ENCODE measurements at places on chromosomes 12 and 14. TPM values are rescaled to one million over a fixed set of nuclear protein-coding genes. Genes with fewer than 3 reads are reported as not detected.
A peak's percentile ranks its signal among the peaks of the same experiment; 100 is the strongest.

DNA sequence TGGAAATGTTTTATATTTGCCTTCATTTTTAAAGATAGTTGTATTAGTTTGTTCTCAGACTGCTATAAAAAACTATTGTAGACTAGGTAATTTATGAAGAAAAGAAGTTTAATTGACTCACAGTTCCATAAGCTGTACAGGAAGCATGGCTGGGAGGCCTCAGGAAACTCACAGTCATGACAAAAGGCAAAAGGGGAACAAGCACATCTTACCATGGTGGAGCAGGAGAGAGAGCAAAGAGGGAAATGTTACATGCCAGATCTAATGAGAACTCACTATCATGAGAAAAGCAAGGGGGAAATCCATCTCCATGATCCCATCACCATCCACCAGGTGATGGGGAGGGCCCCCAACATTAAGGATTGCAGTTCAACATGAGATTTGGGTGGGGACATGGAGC lies 35.5 kb upstream of the UNC79 start:
- H3K4me3 ChIP-seq = no peak overlapping the region
- no peaks in the 10 kb centered on the region for H3K36me3 ChIP-seq
- no peaks in the 10 kb centered on the region for H3K4me1 ChIP-seq
- H3K27me3 ChIP-seq = no peaks in the 10 kb centered on the region

NEDD1 gene
- 48.0 TPM for total RNA-seq

DNA sequence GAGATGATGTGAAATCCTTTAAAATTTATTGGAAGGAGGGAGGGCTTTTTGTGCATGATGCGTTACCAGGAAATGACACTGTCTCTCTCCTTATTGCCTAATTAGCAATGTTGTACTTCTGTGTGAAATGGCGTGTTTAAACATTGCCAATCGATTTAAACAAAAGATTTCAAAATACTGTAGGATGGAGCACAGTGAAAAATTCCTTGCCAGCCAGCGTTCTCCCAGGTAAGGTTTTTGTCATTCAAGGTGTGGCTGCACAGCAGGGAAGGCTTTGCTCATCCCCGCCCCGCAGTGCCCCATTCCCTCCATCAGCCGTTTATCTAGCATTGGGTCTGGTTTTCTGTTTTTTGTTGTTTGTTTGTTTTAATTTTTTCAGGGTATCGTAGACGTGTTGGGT lies 137.3 kb downstream of the CACNA1C start:
- H3K27me3 ChIP-seq = no peaks in the 10 kb centered on the region
- no peak overlapping the region for H3K4me3 ChIP-seq
- peaks cover 8% of the 10 kb centered on the region for H3K4me1 ChIP-seq
- no peak for DNase-seq
- H3K36me3 ChIP-seq = peaks cover 4% of the 10 kb centered on the region

DNA sequence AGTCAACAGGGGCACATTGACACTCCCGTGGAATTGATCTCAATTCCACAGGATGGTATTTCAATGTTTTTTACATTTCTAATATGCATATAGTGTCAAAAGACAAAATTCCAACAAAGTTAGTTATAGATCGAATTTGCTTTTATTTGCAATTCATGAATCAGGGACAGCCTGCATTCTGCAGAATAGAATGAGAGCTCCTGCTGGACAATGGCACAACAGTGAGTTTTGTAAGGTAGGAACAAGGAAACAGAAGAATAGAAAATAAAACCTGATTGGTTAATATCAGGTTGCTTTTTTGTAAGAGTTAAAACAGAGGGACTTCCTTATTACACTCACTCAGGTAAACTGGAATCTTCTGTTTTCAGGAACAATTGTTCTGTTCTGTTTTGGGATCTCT lies 32.8 kb upstream of the NEDD1 start:
- H3K4me3 ChIP-seq = no peak overlapping the region
- H3K36me3 ChIP-seq = no peaks in the 10 kb centered on the region
- H3K27ac ChIP-seq = no peak overlapping the region
- H3K4me1 ChIP-seq = peaks cover 8% of the 10 kb centered on the region
- no peak for DNase-seq
- no peaks in the 10 kb centered on the region for H3K27me3 ChIP-seq

DNA sequence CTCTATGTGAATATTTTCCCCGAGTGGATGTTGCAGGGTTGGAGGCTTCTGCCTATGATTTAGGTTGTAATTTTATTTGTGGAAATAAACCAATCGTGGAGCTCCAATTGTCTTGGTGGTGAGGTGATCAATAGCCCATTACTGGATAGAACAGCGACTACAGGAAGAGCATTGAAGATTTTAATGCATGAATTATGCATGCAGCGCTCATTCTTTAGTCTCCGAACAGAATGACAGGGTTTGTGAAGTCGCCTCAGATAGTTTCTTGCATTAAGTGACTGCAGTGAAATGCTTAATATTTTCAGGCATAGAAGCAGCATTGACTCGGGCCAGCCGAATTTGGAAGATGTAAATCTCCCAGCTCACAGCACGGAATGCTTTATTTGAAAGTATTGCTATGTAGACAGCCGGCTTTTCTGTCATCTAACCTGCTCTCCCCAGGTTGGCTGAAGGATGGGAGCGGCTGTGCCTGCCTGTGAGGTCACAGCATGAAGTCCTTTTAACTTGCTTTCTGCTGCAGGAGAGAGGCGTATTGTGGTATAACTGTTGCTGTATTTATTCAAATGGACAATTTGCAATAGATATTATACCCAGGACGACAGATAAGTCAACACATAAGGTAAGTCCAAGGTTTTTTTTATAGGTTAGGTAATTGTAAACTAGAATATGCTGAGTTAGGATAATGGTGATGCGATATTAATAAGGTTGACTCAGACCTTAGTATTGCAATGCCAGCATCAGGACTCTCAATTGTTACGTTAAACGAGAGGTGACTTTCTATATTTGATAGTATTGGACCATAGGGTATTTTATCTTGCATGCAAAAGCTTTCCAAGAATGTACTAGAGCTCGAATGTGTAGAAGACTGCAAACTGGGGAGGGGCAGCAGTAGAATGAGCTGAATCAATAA lies 135.7 kb downstream of the CNTN1 start:
- no peak for DNase-seq
- H3K4me3 ChIP-seq = no peak overlapping the region
- H3K27ac ChIP-seq = no peak overlapping the region
- no peaks in the 10 kb centered on the region for H3K4me1 ChIP-seq

- no peak overlapping the region for H3K4me3 ChIP-seq
- no peak for DNase-seq
- no peaks in the 10 kb centered on the region for H3K36me3 ChIP-seq
- H3K27me3 ChIP-seq = peaks cover 2% of the 10 kb centered on the region
These were observed 29.5 kb downstream of the MYO1H start for GRCh38 chr12:109377139-109377685.

DNA sequence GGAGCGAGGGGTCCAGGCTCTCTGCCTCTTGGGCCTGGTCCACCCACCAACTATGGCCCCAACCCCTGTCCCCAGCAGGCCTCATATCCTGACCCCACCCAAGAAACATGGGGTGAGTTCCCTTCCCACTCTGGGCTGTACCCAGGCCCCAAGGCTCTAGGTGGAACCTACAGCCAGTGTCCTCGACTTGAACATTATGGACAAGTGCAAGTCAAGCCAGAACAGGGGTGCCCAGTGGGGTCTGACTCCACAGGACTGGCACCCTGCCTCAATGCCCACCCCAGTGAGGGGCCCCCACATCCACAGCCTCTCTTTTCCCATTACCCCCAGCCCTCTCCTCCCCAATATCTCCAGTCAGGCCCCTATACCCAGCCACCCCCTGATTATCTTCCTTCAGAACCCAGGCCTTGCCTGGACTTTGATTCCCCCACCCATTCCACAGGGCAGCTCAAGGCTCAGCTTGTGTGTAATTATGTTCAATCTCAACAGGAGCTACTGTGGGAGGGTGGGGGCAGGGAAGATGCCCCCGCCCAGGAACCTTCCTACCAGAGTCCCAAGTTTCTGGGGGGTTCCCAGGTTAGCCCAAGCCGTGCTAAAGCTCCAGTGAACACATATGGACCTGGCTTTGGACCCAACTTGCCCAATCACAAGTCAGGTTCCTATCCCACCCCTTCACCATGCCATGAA lies 8.6 kb downstream of the ARHGAP9 start:
- peaks cover 49% of the 10 kb centered on the region for H3K27me3 ChIP-seq
- H3K4me3 ChIP-seq = no peak overlapping the region
- H3K27ac ChIP-seq = no peak overlapping the region
- H3K36me3 ChIP-seq = no peaks in the 10 kb centered on the region

CGRRF1 gene
- 15.3 TPM for total RNA-seq

DNA sequence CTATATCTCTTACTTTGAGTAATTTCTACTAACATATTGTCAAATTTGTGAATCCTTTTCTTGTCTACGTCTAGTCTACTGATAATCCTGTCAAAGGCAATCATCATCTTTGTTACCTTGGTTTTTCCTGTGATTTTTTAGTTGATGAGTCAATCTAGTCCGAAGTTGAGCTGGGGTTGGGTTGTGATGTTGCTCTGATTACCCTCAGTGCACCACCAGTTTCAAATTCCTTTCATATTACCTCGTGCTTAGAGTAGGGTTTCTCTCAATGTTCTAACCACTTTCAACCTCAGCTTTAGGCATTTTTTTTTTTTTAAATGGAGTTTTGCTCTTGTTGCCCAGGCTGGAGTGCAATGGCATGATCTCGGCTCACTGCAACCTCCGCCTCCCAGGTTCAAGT lies 186.8 kb downstream of the BTG1 start:
- DNase-seq = peak; percentile 86
- H3K27ac ChIP-seq = no peak overlapping the region
- H3K4me1 ChIP-seq = peaks cover 6% of the 10 kb centered on the region
- no peak overlapping the region for H3K4me3 ChIP-seq
- H3K36me3 ChIP-seq = no peaks in the 10 kb centered on the region
- no peaks in the 10 kb centered on the region for H3K27me3 ChIP-seq

DNA sequence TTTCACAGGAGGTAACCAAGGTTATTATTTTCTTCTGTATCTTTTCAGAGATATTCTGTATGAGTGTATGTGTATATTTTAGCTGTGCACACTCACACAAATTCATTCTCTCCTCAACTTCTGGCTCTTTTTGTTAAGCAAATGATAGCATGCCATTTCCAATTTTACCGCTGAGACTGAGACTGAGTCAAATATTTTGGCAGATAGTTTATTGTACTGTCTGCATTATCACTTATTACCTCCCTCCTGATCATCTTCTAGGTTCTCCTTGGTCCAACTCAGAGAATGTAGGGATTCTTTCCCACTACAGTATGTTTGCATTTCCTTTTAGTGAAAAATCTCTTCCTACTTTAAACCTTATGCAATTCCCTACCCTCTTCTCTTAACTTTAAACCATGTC lies 33.3 kb downstream of the DACT1 start:
- H3K4me1 ChIP-seq = no peaks in the 10 kb centered on the region
- no peak overlapping the region for H3K27ac ChIP-seq
- H3K36me3 ChIP-seq = no peaks in the 10 kb centered on the region
- H3K4me3 ChIP-seq = no peak overlapping the region

DNA sequence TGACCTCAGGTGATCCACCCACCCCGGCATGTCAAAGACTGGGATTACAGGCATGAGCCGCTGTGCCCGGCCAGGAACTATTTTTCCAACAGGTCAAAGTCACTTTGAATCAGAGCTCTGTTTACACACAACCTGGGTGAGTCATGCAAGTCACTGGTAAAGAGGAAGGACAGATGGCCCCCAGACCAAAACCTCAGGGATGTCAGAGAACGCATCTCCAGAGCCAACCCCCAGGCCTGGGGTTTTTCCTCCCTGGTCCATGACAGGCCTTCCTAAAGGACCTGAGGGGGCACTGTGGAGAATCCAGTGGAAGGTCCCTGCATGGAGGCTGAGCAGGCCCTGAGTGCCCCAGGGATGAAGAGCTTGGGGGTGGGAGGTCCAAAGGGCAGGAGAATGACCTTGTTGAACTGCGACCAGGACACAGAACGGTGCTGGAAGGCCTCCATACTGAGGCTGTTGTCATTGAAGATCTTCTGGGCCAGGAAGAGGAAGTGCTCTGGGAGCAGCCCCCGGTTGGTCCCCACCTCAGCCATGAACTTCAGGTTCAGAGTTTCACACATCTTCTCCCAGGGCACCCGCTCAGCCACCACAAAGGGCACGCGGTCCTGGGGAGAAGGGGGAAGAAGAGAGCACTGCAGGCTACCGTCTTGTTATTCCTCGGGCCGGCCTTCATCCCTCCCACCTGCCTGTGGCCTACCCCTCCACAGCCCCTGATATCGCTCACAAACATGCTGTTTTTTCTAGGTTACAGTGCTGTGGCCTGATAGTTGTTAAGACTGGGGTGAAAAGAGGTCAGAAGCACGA lies 9.1 kb downstream of the STAT6 start:
- H3K27ac ChIP-seq = no peak overlapping the region
- no peaks in the 10 kb centered on the region for H3K27me3 ChIP-seq
- DNase-seq = peak; percentile 52
- no peak overlapping the region for H3K4me3 ChIP-seq

DNA sequence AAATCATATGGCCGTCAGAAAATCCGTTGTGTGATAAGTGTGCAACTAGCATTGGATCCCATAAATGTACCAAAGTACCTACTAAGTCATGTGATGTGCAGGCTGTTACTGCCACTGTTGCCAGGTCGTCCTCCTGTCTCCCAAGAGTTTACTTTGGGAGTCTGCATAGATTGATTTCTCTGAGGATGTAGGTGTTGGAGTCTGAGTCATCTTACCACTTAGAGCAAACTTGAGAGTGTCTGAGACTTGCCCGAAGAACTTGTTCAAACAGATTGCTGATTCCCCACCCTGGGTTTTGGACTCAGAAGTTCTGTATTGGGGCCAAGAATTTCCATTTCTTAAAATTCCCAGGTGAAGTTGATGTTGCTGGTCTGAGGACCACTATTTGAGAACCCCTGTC lies 11.4 kb downstream of the TMX1 start:
- no peaks in the 10 kb centered on the region for H3K27me3 ChIP-seq
- no peak overlapping the region for H3K4me3 ChIP-seq
- no peaks in the 10 kb centered on the region for H3K4me1 ChIP-seq
- DNase-seq = no peak

CBX5 gene
- 66.9 TPM for total RNA-seq

DNA sequence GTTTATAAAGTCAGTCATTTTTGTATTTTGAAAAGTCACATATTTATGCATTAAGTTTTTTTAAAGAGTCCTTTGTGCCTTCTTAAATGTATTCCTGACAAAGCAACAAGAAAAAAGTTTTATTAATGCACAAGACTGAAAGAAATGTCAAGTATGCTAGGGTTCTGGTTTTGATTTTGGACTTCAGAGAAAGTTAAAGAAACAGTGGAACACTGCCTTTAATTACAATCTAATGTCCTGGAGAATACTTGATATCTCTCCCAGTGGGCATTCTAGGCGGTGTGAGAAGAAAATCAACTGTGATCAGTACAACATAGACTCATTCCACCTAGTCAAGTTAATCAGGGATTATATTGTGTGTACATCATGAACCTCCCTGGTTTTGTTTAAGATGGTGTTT lies 49.9 kb downstream of the PRICKLE1 start:
- no peak overlapping the region for H3K4me3 ChIP-seq
- H3K27ac ChIP-seq = no peak overlapping the region
- H3K27me3 ChIP-seq = no peaks in the 10 kb centered on the region
- no peaks in the 10 kb centered on the region for H3K36me3 ChIP-seq

GRCh38 chr12:33111850-33112249 lies 215.3 kb upstream of the PKP2 start:
- no peaks in the 10 kb centered on the region for H3K27me3 ChIP-seq
- no peaks in the 10 kb centered on the region for H3K36me3 ChIP-seq
- H3K27ac ChIP-seq = no peak overlapping the region

GRCh38 chr14:56147986-56148901 lies 30.0 kb downstream of the PELI2 start:
- no peak overlapping the region for H3K27ac ChIP-seq
- peaks cover 14% of the 10 kb centered on the region for H3K4me1 ChIP-seq
- no peak for DNase-seq

Data from IMR-90 (cell line).